ENCODE measurements at places on chromosomes 12 and 14.

- peak; percentile 30 for DNase-seq
Measured at GRCh38 chr12:118061011-118061872, at the start of gene WSB2. Gene WSB2 (minus strand): TSS chr12:118061179. CDS start chr12:118061048, 131 bp downstream.

DNA sequence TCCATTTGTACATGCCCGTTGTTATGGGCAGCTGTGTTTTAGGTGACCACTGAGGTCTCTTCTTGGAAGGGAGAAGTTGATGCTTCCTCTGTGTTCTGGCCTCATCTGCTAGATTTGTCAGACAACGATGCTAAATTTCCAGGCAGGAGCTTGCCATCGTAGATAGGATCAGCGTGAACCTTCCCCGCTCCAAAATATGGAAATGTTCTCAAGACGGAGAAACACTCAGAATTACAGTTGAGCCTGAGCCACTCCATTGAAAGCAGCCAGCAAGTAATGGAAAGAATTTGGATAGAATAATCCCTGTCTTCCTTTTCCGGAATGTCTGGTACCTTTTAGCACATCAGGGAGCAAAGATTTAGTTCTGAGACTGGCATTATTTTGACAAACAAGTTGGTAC lies 34.8 kb downstream of the TUNAR start:
- DNase-seq: no peak

DNA sequence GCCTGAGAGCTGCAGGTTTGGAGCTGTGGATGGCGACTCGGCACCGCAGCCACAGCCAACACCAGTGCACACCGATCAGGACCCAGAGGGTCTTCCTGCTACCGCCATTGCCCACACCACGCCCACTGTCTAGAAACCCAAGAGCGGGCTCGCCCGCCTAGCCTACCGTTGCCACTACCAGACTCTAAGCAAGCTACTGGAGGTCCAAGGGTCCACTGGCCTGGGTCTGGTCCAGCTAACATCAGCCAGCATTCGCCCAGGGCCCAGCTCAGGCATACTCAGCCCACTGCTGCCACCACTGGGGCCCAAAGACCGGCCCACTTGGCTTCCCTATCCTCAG lies 30.5 kb upstream of the MON2 start:
- DNase-seq: no peak

- DNase-seq: no peak
Measured at GRCh38 chr12:123187637-123188036, 36.7 kb upstream of the PITPNM2 start.

DNA sequence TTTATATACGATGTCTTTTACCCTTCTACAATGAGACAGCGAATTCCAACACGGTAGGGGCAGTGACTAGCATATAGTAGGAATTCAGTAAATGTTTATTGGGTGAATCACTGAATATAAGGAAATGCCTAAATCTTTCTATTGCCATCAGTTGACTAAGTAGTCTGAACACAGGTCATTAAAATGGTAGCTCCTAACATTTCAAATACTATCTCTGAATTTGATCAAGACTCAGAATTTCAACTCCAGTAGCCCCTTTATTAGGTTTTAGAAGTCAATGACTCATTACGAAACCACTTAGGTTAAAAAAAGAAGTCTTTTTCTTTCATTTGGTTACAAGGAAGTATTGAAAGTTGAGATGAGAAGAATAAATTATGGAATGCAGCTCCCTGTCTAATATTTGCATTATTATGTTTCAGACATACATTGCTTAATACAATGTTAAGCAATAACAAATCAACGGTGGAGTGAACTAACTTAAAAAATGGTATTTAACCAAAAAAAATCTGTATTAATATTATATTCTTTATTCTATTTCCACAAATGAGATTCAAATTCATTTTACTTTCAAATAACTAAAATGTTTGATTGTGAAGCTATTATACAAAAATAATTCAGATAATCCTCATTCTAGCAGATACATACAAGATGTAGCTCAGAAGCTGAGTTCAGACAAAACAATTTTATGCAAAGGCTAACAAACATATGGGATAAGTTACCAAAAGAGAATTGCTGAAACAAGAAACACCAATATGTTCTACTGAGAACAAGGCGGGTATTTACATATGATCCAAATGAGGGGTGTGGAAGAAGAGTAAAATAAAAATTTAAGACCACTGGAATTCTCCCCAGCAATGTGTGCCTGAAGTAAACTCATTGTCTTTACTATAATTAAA lies 302.7 kb downstream of the CEP128 start:
- DNase-seq: no peak

- DNase-seq: no peak
Measured at GRCh38 chr12:94429633-94430032, 30.0 kb downstream of the CEP83 start.

DNA sequence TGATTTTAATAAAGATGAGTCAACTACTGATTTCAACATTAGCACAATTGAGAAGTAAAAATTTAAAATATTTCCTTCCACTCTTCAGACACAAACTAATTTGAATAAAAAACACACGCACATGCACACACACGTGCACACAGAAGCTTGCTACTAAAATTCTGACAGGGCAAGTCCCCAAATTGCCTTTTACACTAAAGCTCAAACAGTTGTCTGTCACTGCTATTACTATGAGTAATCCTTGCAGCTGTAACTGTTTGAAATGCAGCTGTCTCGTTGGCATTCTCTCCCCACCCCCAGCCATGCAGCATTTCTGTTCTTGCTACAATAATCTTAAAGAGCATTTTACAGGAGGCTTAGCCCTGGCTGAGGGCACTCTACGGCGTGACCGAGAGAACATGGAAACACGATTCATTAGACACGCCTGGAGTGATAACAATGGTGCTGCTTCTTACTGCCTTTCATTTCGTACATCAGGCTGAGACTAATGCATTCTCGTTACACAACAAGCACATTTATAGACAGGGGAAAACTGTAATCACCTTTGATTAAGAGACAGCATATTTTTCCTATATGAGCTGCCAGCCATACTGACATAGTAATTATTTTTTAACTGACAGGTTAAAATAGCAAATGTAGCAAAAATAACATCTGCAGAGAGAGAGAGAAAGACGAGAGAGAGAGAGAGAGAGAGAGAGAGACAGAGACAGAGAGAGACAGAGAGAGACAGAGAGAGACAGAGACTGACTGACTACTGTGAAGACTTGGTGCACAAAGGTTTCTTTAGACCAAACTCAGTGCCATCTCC lies 153.8 kb downstream of the MED13L start:
- DNase-seq: no peak

- DNase-seq: no peak
Measured at GRCh38 chr12:131487388-131488124, 223.3 kb upstream of the SFSWAP start.

DNA sequence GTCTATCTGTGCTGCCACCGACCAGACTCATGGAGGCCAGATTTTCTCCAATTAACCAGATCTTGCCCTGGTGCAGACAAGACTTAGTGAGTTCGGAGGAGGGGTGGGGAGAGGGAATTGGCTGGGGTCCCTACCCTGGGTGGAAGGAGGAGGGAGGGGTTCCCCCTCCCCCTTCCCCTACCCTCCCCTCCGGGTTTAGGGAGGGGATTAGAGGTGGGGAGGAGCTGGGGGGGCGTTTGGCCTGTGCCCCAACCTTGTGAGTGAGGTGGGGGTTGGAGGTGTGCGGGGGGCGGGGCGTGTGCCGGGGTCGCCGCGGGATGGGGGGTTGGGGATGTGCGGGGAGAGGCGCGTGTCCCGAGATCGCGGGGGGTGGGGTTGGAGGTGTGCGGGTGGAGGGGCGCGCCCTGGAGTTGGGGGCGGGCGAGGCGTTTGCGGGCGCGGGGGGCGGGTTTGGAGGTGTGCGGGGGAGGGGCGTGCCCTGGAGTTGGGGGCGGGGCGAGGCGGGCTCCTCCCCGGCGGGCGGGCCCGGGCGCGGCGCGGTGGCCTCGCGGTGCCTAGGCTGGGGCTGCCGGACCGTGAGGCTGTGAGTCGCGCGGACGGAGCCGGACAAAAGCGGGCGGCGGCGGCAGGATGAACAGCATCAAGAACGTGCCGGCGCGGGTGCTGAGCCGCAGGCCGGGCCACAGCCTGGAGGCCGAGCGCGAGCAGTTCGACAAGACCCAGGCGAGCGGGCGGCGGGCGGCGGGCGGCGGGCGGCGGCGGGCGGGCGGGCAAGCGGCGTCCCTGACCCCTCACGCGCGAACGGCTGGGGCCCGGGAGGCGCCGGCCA lies at the start of gene HIP1R:
Gene HIP1R, plus strand, starts transcription at position 537 of the 829 bp plus-strand sequence. Its CDS starts 94 bp downstream, at position 631.
- peak; percentile 36 for DNase-seq

DNA sequence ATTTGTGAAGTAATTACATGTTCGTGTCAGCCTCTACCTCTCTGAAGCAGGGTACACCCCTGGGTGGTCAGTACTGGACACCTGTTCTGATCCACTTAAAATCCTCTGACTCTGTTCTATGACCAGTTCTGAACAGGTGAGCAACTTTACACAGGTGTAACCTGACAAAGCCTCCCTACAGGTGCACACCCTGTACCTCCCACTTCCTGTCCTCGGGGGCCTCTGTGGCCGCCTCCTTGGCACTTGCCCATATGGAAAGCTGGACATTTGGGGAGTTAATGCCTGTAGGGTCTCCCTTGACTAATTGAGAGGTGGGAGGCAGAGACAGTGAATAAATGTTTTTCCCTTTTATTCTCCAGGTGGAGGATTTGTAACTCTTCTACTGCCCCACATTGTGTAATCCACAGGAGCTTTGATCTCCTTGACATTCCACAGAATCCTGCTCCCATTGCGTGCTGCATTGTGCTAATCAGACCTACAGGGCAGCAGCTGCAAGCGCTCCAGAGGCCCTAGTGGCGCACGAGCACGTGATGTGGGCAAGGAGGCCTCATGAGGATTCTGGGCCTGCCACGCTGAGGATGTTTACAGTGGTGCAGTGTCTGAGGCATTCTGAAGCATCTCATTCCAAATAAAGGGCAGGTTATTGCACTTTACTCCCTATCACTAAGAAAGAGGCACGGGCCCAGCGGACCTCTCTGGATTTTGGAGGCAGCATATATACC lies 45.8 kb upstream of the BATF start:
- DNase-seq: no peak

DNA sequence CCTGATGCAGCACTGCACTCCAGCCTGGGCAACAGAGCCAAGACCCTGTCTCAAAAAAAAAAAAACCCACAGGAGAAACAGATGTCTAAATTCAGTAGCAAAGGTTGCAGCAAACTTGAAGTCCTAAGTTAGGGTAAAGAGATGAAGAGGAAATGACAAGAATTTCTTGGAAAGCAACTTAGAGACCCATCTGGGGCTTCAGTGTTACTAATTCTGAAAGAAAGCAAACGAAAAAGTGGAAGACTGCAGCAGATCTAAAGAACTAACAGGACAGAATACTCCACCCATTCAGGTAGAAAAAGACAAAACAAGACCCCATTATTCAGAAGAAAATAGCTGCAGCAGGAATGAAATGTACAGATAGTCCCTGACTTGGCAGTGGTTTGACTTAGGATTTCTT lies 31.9 kb downstream of the RESF1 start:
- no peak for DNase-seq

- DNase-seq: no peak
Measured at GRCh38 chr12:100031836-100032235, 47.1 kb upstream of the ANKS1B start.

DNA sequence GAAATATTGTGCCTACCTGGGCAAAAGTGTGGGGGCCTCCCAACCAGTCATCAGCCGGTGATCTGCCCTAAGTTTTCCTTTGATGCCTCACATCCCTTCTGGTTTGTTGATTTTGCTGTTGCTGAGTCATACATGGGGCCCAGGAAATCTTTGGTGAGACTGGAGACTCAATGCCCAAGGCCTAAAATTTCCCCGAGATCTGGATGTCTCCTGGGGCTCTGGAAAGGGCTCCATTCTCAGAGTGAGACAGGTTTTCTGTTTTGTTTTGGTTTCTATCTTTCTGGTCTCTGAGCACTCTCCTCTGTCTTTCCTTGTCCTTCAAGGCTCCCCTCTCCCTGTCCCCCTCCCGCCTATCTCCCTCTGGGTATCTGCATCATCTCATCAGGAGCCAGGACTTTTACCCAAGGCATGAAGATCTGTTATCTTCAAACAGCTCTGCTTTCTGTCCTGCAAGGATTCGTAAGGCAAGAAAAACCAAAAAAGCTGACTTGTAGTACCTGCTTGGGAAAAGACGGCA lies 152.8 kb upstream of the MAX start:
- DNase-seq: no peak

GRCh38 chr12:106854723-106855122 lies 80.2 kb downstream of the RIC8B start:
- no peak for DNase-seq

DNA sequence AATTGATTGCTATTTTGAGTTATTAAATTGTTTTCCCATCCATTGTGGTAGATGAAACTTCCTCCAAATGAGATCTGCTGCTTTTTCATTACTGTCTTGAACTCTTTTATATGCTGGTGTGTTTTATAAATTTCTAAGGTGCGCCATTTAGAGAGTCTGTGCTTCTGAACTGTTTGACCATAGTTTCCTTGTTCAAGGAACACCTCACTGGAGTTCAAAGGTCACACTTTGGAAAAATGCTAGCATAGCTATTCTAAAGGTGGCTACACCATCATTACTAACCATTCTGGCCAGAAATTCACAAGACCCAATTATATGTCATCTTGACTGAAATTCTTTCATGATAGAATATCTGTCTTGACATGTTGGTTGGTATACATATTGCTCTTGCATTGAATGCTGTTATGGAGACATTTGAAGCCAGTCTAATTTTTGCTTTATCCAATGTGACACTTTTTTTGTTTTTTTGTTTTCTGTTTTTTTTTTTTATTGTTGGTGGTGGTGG lies 269.5 kb downstream of the PAWR start:
- no peak for DNase-seq

DNA sequence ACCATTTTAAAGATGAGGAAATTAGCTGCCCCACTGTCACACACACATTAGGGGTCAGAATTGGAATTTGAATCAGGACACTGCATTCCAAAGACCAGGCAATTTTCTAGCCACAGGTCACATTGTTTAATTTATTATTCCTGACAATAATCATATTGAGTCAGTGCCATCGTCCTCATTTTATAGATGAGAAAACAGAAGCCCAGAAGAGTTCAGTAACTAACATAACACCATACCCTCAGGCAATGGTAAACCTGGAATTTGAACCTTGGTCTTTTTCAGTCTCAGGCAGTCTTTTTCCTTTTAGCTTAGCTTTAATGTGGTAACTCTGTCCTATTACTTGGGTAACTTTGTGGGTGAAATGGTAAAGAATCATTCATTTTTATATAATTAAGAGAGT lies 330.3 kb upstream of the SYT1 start:
- DNase-seq: no peak

DNA sequence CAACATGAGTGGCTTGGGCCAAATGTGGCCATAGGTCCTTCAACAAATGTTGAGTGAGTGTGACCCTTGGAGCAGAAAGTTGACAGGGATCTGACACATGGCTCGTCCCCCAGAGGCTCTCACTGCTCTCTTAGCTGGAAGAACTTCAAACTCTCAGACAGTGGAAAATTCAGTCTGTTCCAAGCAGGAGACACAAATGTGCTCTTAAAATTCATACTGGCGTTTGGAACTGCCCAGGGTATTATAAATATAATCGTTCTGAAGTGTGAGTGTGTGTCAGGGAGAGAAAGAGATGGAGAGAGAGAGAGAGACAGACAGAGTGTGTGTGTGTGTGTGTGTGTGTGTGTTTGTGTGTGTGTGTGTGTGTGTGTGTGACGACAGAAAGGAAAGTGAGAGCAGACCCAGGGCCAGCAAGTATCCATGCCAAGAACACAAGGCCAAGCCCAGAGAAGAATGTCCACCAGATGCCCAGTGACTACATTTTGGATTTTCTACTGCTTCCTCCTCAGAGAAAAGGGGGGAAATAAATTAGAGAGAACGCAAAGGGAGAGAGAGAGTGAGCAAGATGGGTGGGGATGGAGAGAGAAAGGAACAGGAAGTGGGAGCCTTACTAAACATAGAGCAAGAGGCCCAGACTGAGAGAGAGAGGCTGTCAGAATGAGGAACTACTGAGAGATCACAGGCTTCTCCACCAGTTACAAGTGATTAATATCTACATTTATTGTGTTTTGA lies 193.6 kb upstream of the NUDT4 start:
- no peak for DNase-seq

Measured in activated CD4-positive, alpha-beta T cell treated with anti-CD3 and anti-CD28 coated beads for 1 hour (primary cell).